ENCODE measurements at places on chromosomes 6 and 20.

GRCh38 chr6:53059648-53060589 lies 5.3 kb upstream of the FBXO9 start:
- DNase-seq = no peak

DNA sequence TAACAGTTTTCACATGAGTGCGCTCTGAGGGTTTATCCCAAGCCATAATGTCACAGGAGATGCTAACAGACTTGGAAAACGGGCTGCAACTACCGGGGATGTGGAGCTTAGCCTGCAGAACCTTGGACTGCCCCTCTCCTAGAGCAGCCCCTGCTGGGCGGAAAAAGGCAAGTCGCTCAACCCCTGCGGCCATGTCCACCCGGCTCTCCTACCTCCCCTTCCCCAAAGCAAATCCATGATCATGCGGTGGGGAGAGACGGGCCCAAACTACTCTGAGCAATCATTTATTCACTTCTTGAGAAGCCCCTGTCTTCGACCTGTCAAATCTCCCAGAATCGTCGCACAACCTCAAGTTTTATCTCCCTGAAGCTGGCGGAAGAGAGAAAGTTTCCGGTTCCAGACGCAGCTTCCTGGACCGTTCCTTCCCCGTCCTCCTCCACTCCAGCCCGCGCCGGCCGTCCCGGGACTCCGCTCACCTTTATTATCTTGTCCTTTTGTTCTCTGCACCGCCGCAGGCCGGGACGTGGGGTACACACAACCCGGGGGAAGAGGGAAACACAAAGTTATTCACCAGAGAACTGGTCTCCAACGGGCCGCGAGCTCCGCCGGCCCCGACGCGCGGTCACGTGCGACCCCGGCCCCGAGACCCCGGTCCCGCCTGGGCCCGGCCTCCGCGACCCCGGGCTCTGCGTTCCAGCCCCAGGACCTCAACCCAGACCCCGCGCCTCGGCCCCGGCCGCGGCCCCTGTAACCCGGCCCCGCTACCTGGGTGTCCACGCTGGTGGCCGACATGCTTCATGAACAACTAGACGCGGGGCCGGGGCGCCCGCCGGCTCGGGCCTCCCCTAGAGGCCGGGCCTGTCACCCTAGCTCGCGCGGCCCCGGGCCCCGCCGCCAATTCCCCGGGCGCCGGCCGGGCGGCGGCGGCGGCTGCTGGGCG lies 560 bp downstream of the YTHDF1 start:
- DNase-seq = peak; percentile 43

GRCh38 chr6:143074670-143075318 lies 14.1 kb downstream of the AIG1 start:
- DNase-seq = no peak

DNA sequence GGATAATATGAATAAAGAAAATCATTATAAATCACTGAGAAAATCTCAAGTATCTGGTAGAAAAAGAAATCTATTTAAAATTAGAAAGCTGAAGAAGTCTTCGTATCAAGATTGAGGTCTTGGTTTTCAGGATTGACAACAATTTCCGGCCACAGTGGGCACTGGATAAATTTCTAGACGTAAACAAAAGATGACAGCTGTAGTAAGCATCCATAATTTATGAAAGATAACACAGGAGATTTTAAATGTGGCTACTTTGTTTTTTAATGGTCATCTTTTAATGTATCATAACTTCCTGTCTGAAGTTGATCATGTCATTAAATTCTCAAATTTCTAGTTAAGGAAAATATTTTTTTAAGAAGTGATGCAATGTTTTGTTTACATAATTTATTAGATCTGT lies 444.2 kb downstream of the HTR1B start:
- DNase-seq = no peak

GRCh38 chr6:145704143-145704781 lies 31.1 kb downstream of the EPM2A start:
- no peak for DNase-seq

DNA sequence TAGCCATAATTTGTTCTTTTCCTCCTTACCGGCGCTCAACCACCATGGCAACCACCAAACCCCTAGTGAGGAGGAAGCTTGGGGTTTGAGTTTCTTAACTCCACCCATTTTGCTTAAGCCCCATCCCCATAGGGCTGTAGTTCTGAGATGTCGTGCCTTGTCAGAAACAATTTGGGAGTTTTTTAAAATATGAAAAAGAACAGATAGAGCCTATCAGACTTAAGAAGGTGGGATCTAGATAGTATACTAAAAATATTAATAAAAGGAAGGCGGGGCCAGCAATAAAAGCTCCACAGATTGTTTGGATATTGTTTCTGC lies 5.6 kb downstream of the BRD2 start:
- DNase-seq = peak; percentile 73

DNA sequence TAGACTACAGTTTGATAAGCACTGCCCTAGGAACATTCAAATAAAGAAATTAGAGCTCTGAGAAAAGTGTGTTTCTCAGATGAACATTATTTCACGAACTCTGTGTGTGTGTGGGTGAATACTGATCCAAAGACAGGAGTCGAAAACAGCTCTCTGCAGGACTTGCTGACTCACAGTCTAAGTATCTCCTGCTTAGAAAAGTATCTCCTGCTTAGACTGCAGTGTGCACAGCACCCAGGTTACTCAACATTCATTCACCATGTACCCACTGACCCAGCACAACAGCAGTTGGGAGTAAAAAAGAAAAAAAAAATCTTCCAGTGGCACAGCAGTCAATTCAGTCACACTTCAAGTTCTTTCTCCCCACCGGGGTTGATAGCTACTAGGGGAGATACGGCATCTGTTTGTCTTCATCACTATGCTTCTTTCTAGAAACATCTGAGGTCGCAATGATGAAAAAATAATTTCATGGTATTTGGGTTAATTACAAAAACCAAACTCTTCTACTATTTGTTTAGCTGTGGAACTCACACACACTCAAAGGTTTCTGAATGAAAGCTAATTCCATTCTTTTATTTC lies 48.0 kb downstream of the GCLC start:
- peak; percentile 87 for DNase-seq

- DNase-seq = peak; percentile 82
These were observed 11.4 kb downstream of the KCNK17 start for GRCh38 chr6:39302669-39303424.

GRCh38 chr20:8161264-8162071 lies 29.4 kb downstream of the PLCB1 start:
- no peak for DNase-seq

DNA sequence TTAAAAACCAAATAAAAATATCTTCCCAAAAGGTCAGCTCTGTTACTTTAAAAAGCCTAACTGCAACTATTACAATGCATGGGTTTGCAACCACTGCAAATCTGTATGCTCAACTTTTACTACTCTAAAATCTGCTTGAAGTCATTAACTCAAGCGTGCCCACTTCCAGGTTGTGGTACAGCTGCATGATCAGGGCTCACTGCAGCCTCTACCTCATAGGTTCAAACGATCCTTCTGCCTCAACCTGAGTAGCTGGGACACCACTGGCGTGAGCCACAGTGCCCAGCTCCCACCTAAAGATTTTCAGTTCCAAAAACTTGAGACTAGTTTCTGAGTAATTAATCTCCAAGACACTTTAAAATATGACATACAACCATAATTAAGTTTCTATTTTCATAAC lies 8.2 kb downstream of the DIDO1 start:
- DNase-seq = no peak

DNA sequence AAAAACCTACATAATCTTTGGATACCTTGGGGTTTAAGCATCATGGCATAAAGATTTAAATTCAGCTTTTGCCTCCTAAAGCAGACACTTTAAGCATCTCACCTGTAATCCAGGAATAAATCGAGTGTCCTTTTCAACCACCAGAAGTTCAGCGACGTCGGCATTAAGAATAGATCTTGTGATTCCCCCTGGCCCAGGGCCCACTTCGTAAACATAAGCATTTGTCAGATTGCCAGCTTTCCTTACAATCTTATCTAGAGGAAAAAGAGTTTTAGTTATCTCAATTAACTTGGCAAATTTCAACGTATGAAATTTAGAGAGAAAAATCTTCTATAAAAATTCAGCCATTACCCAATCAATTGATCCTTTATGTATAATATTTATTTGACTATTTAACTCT lies 3.2 kb downstream of the TFB1M start:
- DNase-seq = no peak

GRCh38 chr6:18432619-18433018 lies 45.5 kb downstream of the RNF144B start:
- DNase-seq = no peak

DNA sequence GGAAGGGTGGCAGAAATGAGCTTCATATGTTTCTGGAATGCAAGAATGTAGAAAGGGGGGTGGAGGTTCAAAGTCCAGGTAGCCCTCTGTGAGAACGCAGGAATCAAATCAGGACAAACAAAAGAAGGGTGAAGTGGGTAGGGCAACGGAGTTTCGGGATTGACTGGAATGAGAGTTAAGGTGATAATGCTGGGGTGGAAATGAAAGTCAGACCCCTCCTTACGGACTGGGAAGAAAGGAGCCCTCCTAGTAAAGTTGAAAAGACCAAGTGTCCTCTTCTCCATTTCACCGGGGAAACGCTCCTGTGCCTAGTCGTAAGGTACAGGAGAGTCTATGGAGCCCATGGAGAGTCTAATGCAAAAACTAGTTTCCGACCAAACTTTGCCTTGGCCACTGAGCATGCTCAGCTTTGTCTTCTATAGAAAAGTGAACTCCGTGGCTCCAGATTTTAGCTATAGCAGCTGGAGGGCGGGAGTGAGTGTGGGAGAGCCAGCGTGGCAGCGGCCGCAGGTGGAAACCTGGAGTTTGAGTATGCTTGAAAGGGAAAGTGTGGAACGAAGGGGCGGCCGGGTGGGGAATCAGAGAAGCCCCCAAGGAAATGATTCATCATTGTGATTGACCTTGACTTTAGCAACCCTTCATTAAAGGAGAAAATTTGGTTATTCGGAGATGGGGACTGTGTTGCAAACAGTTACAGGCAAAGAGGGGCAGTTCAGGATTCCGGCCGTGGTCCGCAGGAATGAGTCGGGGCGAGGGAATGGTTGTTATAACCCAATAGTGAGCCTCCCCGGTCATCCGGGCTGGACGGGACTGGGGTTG lies 1.3 kb upstream of the LRRC1 start:
- peak; percentile 29 for DNase-seq

- DNase-seq = no peak
These were observed 72.6 kb downstream of the TFAP2B start for GRCh38 chr6:50891290-50891689.

- DNase-seq = no peak
These were observed 1.4 kb upstream of the CLPSL2 start for GRCh38 chr6:35775031-35775430.

- DNase-seq = no peak
These were observed 53.3 kb downstream of the RNASET2 start for GRCh38 chr6:166903027-166903426.

- no peak for DNase-seq
These were observed 6.3 kb downstream of the ZMYND8 start for GRCh38 chr20:47350181-47350550.

GRCh38 chr6:156010-156409 lies 136.3 kb upstream of the DUSP22 start:
- DNase-seq = no peak
